ENCODE measurements at places on chromosomes 6 and 20.

GRCh38 chr20:49660912-49661311 lies 52.8 kb downstream of the B4GALT5 start:
- no peak for DNase-seq

DNA sequence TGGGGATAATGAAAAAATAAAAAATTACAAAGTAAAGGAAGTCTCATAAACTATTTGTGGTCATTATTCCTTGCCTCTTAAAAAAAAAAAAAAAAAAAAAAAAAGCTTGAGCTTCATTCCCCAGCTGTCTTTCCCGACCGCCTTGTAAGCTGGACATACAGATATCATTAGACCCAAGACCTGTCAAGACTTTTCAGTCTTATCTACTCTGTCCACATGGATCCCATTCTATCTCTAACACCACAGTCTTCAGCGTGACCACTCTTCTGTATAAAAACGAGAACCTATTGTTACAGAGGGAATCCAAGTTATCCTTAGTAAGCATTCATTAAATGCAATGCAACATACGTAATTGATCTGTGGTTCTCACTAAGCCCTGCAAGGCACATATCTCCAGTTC lies 423.5 kb downstream of the MEI4 start:
- DNase-seq = no peak

DNA sequence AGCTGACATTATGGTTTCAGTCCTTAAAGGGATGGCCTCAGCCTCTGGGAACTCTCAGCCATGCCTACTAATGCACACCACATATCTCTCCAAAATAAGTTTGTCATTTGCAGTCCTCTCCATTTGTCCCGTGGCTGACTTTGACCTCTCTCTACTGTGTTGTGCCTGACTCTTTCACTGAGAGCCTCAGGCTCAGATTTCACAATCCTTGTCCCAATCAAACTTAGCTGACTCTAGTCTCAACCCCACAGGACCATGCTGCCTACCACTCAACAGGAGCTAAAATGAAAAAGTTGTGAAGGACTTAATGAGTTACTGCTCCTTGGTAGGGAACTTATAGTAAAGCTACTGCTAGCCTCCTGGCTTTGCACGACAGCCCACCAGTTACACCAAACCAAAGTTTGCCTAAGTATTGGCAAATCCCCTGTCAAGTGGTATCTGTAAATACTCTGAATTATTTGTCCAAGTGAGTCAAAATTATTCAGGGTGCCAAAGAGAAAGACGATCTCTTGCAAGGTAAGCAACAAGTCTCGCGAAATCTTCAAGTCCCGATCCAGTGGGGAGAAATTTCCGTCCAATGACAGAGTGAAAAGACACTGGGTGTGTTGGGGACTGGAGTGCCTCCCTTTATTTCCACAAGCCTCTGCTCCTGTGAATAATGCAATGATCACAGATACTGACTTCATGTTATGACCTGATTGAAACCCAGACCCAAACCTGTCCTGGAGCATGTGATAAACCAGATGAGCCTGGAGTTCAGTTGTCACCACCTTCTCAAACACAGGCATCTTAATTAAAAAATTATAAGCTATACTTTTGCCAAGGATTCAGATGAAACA lies 124.4 kb upstream of the FOXQ1 start:
- DNase-seq = no peak

DNA sequence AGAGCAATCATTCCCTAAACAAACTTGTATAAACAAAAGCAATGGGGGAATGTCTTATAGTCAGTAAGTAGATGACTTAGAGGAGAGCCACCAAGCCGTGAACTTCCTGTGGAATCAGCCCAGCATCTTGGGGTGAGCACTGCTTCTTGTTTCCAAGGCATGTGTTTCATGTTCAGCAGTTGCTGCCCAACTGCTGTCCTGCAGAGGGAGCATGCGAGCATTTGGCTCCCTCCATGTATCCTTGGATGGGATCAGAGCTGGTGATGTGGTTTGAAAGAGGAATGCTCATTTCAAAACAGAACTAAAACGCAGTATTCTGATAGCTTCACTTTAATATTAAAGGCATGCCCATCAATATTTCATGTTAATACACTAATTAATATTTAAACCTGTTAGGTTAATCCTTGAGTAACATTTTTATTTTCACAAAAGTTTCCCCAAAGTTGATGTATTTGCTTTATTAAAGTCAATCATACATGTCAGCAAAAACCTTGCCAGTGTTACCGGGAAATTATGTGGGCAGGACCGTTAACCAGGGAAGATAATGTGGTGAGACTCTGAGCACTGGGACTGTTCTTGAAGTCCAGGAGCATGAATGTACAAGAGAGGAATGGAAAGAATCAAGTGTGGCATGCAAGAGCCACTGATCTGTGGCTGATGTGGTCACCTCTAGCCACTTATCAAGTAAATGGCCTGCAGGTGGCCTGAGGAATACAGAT lies 172.1 kb upstream of the GGTLC1 start:
- no peak for DNase-seq

- no peak for DNase-seq
Observed at GRCh38 chr6:134168590-134169208, 116.3 kb upstream of the SLC2A12 start.

DNA sequence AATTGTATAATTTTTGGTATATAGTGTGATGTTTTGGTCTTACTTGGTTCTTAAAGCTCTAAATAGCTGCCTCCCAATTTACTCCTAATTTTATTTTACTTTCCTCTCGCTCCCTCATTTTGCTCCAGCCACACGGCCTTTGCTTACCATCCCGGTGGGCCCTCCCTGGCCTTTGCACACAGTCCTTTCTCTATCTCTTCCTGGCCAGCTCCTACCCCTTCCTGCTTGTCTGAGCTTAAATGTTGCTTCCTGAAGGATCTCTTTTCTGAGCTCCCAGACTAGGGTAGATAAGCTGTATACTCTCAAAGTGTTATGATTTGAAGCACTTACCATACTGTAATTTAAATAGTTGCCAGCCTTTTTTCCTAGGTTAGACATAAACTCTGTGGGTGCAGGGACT lies 121.7 kb downstream of the UTRN start:
- no peak for DNase-seq

- no peak for DNase-seq
Observed at GRCh38 chr6:128069188-128069587, 168.3 kb upstream of the THEMIS start.

- no peak for DNase-seq
Observed at GRCh38 chr6:11938285-11938890, 73.7 kb upstream of the HIVEP1 start.

DNA sequence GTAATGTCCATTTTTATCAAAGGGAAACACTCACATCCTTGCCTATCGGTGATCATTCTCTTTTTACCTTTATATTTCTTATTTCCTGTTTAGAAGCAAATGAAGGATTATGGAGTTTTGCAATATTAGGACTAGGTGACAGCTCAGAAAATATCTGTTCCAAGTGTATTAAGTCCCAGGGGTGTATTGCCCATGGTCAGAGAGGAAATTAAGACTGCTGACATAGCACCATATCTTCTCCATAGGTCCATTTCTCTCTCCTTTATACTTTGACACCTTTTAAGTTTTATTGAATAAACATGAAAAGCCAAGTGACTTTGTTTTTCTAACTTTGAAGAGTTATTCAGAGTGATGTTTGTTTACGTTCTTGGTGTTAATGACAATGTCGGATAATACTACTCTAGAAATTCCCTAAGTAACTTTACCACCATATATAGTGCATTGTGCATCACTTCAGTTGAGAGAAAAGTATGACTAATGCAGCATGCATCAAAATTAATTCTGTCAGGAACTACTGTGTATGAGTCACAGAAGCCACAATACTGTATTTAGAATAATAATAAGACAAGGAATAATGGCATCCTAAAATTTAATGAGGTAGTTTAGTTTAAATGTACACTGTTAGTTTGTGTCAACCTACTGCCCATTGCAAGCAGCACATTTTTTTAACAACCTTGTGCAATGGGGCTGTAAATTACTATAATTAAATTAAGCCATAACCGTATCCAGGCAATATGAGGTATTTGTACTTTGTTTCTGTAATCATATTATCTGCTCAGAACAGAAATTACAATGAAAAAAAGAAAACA lies 474.4 kb upstream of the RNF217 start:
- DNase-seq = no peak
